ENCODE measurements at places on chromosomes 3 and 15.
A peak's percentile ranks its signal among the peaks of the same experiment; 100 is the strongest.

GRCh38 chr3:64501298-64501906, 186.4 kb downstream of the ADAMTS9 start:
- DNase-seq: no peak

GRCh38 chr15:51536965-51537574, 85.5 kb downstream of the DMXL2 start:
- peak; percentile 18 for DNase-seq

GRCh38 chr3:171455603-171456550, 4.3 kb downstream of the TNIK start:
- no peak for DNase-seq

- no peak for DNase-seq
Measured at GRCh38 chr3:195181113-195181498, 89.9 kb downstream of the XXYLT1 start.

DNA sequence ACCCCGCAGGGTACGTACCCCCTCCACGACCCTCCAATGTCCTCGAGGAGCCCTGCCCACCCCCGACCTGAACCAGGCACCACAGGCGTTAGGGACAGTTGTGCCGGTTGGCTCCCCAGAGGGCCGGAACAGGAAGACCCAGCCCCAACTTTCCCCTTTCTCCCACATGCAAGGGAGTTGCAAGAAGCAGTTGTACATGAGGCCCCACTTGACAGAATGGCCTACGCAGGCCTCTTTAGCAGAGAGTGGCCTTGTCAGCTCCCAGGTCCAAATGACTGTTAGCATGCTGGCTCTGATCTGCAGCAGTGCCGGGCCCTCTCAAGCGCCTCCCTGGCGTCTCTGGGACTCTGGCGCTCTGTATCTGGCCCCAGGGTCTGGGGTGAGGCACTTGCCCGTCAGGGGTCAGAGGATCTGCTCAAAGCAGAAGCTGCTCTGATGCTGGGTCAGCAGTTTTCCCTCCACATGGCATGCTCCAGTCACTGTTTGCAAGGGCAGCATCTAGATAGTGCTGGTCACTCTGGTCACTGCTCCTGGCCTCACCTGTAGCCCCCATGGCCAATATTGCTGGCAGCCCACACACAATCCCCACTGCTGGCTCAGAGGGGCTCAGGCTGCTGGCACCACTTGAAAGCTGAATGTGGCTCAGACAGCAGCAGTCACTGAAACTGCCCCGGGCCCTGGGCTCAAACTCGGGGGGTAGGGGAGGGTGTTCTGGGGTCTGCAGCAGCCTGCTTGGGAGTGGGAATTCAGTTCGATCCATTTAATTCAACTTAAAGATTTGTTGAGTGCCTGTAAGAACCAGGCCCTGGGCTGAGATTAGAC, 254.5 kb downstream of the FAM43A start:
- DNase-seq: no peak

GRCh38 chr15:88042047-88042446, 214.5 kb downstream of the NTRK3 start:
- no peak for DNase-seq

DNA sequence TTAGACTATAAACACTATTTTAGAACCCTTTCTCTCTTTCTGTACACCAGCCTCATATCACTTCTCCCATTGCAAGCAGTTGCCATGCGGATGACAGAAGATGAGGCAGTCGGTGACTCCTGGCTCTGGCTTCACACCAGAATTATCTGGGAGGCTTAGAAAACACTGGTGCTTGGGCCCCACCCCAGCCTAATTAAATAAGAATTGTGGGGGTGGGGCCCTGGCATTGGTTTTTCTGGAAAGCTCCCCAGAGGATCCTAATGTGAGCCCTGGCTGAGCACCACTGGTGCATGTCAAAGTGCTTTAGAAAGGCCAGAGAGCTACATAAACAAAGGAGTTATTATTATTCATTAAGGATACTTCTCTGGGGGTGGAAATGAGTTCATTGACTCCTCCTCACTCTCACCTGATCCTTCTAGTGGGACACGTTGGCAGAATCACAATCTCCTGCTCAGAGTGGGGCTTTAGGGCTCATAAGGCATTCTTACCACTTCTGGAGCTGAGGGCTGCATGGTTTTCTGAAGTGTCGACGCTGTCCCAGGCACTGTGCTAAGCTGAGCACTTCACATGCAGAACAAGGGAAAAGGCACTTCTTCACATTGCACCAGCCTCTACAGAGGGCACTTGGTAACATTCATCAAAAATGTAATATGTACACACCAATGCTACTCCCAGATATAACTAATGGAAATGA, 188.5 kb upstream of the TLE3 start:
- no peak for DNase-seq

DNA sequence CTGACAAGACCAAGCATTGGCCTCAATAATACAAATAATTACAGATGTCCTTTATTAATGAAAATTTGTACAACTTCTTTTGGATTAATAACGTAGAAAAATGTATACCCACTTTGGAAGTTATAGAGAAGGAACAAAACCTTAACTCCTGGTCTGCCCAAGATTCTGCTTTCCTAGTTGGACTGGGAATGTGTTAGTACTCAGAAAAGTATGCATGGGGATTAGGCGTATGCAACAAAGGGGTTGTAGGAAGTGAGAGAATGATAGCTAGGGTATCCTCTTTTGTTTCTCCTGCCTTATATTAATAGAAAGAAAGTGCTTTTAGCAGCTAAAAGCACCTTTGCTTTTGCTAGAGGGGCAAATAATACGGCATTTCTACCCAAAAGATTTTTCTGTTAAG, 116.2 kb upstream of the LRRFIP2 start:
- DNase-seq: peak; percentile 7

- DNase-seq: no peak
Measured at GRCh38 chr15:75729326-75730069, 16.9 kb upstream of the CSPG4 start.

DNA sequence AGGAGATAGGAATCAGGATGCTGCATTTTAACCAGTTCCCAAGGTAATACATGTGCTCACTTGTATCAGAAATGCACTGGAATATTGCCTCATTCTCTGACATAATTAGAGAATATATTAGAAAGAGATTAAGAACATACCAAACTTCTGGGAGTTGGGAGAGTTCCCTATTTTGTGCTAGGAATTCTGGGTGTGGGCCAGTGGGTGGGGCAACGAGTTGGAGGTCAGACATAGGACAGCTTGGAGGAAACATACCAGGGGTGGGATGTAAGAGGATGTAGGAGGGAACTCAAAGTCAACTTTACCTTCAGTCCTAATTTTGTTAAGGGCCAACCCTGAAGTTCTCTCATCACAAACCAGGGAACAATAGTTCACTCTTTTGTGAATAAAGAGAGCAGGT, 83.6 kb downstream of the SLC7A14 start:
- DNase-seq: peak; percentile 15

DNA sequence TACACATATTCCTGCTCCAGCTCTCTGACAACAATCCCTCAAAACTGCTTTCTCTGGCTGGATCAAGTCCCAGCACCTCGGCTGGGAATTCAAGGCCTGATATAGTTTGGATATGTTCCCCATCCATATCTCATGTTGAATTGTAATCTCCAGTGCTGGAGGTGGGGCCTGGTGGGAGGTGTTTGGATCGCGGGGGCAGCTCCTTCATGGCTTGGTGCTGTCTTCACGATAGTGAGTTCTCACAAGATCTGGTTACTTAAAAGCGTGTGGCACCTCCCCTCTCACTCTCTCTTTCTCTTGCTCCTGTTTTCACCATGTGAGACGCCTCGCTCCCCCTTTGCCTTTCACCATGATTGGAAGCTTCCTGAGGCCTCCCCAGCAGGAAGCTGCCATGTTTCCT, 47.4 kb upstream of the SYN2 start:
- no peak for DNase-seq

GRCh38 chr3:158709666-158710083, 22.6 kb downstream of the RARRES1 start:
- DNase-seq: peak; percentile 98

GRCh38 chr3:141071681-141072260, 20.6 kb downstream of the SPSB4 start:
- DNase-seq: no peak

DNA sequence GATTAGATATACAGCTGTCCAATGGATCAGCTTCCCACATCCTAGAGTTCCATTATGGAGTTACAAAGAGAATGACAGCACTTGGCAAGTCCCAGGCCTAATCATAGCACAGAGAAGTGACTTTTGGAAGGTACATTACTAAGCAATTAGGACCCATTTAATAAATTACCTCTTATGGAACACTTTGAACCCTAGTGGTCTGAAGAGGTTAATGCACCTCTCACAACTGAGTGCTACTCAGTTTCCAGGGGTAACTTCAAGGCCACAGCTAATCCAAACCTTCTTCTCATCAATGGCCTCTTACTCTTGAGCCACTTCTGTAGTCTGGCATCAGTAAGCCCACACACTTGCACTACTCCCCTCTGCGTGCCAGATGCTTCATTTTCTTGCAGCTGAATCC, 34.9 kb upstream of the MEIS2 start:
- DNase-seq: no peak

- peak; percentile 76 for DNase-seq
Measured at GRCh38 chr3:54853573-54854404, 74.1 kb downstream of the LRTM1 start.

DNA sequence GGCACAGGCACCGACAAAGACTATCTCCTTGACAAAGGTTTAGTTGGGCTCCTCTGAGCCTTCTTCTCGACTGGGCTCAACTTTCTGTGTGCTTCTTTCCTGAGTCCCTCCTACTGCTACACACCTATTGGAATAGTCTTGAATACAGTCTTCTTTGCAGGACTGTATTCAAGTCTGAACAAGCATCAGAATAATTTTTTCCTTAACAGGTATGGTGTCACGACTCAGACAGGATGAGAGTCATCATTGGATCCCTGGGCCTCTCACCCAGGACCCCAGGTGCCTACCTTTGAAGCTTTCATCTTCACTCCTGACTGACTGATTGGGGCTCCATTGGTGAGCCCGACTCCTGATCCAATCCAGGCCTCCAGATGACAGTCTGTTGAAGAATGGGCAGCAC, 66.3 kb downstream of the CRYGS start:
- DNase-seq: no peak

DNA sequence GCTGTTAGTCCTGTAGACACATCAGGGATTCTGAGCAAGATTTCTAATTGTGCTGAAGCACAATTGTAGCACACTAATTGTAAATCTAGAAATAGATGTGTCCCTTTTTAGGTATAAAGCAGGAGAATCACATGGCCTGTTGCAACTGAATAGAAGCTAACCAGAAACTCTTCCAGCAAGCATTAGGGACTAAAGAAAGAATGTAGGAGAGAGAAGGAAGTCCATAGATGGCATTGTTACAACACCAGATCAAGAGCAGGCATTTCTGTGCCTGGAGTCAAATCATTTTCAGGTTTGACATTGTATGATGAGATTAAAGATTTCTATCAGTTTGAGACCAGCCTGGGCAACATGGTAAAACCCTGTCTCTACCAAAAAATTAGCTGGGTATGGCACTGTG, 27.4 kb downstream of the CALML4 start:
- DNase-seq: peak; percentile 73

DNA sequence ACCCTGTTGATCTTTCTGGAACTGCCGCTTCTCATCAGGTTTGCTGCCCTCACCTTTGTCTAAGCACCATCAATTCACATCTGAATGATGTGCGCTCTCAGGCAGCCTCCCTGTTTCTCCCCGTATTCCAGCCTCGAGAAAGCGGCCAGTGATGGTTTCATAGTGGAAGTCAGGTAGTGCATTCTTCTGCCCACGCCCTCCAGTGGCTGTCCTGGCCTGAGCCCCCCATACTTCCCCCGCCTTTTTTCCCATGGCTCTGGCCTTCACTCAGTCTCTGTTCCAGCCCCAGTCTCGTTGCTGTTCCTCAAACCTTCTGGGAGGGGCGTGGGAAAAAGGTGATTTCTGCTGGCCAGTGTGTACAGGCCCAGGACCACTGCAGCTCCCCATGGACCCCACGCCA, 101.3 kb downstream of the ASB7 start:
- DNase-seq: no peak

GRCh38 chr3:41094351-41094750, 105.0 kb upstream of the CTNNB1 start:
- no peak for DNase-seq

- no peak for DNase-seq
Measured at GRCh38 chr3:20104167-20104661, 64.0 kb downstream of the KAT2B start.
